T-cell (primary cell): ENCODE measurements at places on chromosomes 4 and X.

- no peak for DNase-seq
Observed at GRCh38 chr4:52244848-52245247, 193.7 kb downstream of the SPATA18 start.

DNA sequence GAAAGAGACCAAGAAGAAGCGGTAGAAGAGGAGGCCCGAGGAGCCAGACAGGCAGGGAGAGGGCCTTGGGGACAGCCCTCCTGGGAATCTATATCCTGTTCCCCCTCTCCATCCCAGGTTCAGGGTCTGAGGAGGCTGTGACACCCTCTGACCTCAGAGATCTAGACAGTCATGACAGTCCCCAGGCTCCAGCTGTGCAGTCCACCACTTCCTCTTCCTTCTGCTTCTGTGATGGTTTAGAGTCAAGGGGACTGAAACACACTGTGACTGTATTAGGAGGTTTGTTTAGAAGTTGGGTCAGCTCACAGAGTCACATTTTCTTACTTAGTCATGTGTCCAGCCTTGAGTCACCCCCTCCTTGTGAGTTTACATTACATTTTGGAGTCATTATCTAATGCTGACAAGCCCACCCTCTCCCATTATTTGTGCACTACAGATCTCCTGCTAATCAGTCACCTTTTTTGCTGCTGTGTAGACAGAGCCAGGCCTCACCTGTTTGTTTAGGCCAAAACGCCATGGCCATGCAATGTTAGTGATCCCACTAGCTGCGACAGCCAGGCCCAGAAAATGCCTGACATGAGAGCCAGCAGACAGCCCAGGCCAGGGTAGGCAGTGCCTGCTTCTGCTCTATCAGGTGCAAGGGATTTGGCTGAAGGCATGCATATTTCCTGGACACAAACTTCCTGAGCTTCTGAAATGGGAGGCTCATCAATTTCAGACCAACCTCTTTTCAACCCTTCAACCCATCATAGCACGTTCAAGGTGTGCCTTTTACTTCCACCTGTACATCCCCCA lies 26.0 kb downstream of the MANBA start:
- no peak for DNase-seq

- no peak for DNase-seq
Observed at GRCh38 chrX:25754399-25754798, 383.7 kb upstream of the MAGEB18 start.

DNA sequence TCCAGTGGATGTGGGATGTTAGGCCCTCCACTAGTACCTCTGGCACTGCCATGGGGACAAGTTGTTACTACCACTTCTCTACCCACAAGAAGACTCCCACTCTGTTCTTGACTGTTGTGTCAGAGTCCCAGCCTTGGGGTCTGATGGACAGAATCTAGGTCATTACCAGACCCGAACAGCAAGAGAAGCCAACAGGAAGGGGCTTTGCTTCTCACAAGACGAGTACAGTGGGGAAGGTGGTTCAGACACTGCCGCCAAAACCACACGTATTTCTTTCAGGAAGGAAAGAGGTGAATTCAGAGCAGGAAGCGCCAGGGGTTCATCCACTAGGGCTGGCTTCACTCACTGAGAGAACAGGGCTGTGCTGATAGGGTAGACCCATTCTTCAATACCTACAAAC lies 161.3 kb upstream of the KIT start:
- no peak for DNase-seq

DNA sequence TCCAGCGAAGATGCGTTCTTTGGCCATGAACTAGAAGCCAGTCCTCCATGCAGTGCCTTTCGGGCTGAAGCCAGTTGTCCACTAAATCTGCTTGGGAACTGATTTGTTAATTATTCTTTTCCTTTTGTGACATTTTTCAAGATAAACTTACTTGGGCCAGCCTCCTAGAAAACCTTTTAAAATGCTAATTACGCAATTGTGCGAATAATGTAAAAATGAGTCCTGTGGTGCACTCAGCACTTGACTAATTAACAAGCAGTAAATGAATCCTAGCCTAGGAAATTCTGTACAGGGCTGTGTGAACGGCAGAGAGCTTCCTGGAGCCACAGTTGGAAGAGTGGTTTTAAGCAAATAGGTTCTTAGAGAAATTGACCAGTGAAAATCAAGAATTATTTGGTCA lies 149.9 kb upstream of the SCML1 start:
- DNase-seq: no peak

- DNase-seq: no peak
Observed at GRCh38 chr4:101701551-101701950, 89.0 kb upstream of the BANK1 start.

DNA sequence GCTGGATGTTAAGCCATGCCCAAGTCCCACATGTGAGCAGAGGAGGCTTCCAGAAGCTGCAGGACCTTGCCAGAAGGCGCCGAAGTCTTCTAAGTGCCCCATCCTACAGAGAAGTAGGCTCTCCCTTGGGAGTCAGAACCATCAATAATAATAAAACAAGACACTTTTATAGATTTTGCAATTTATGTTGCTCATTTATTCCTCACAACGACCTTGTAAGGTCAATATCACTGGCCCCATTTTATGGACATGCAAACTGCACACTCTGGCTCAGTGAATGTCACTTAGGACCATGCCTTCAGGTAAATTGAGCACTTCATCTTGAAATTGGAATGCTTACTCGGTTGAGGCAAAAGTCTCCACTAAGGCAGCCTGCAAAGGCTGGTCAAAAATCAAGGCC lies 170.4 kb downstream of the BCOR start:
- DNase-seq: no peak

- DNase-seq: no peak
Observed at GRCh38 chrX:133402042-133402453, 13.2 kb downstream of the GPC4 start.

- DNase-seq: no peak
Observed at GRCh38 chr4:174198828-174199227, 84.6 kb downstream of the FBXO8 start.
